Omental fat pad (tissue), 4 donors: ENCODE measurements at places on chromosomes 7 and 10.

DNA sequence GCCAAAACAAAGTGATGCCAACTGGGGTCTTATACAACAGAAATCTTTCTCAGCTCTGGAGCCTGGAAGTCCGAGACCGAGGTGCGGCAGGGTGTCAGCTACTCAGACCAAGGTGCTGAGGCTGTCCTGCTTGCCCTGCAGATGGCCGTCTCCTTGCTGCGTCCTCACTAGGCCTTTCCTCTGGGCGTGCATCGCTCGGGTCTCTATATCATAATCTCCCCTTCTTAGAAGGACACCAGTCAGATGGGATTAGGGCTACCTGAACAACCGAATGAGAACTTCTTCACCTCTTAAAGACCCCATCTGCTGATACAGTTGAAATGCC is 244.7 kb downstream of the EBF3 start:
- DNase-seq, result no peak

- no peak for DNase-seq
These were observed 449.5 kb upstream of the MKI67 start for GRCh38 chr10:128575761-128576160.

- DNase-seq, result peak; percentile 12
These were observed 72.6 kb downstream of the INPP5A start for GRCh38 chr10:132610071-132610701.

DNA sequence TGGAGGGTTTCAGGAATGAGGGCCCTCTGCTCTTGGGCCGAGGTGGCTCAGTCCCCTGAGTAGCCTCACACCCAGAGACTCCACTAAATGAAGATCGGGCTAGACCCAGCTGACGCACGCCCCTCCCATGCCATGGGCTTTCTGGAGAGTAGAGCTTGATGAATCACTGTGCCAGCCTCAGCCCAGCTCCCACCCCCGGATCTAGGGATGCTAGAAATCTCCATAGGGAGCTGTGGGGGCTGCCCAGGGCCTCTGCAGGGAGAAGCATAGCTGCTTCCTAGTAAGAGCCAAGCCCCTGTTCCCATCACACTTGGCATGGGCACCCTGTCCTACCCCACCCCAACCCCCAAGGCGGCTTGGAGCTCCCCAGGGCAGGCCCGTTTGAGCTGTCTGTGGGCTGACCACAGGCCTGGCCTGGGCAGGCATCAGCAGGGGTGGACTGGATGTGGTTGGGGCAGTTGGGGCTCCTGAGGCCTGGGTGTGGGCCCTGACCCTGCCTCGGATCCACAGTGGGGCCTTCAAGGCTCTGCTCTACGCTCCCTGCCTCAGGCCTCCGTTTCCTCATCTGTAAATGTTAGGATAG is 121.2 kb downstream of the ZMIZ1 start:
- DNase-seq, result no peak

DNA sequence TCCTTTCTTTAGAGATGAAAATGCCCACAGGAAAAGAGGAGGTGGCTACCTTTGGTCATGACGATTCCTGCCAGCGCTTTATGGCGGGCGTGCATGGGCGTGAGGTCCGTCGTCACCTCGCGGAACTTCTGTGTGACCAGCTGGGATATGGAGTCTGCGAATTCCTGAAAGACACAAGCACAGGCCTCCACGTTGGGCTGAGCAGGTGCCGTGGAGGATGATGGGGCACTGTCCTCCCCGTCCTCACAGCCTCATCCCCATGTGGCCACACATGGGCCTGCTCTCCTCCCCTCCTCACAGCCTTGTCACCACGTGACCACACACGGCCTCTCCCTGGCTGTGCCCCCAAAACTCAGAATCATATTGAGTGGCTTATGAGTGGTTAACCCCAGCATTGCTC is 214.7 kb downstream of the WDR37 start:
- no peak for DNase-seq
